ENCODE measurements at places on chromosomes 5 and 9. TPM values are rescaled to one million over a fixed set of nuclear protein-coding genes. Genes with fewer than 3 reads are reported as not detected.
A peak's percentile ranks its signal among the peaks of the same experiment; 100 is the strongest.

GRCh38 chr5:115246361-115246991, 16.2 kb downstream of the PGGT1B start:
- DNase-seq, result no peak

DNA sequence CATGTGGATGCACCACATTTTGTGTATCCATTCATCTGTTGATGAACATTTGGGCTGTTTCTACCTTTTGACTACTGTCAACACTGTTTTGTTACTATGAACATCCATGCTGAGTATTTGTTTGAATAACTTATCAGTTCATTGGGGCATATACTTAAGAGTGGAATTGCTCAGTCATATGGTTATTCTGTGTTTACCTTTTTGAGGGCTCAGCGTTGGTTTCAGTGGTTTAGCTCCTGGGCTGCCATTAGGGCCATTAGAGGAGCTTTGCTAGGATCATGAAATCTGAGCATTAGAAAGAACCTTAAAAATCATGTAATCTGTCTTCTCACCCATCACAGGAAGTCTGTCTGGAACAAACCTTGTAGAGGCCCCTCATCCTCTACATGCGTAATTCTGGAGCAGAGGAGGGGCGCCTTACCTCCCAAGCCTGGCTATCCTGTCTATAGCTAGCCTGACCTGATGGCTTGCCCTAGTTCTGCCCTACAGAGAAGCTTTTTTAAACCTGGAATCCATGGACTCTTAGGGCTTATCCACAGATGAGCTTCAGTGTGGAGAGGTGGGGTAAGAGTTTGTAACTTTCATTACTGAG, 92.9 kb downstream of the PDZD2 start:
- DNase-seq, result no peak

DNA sequence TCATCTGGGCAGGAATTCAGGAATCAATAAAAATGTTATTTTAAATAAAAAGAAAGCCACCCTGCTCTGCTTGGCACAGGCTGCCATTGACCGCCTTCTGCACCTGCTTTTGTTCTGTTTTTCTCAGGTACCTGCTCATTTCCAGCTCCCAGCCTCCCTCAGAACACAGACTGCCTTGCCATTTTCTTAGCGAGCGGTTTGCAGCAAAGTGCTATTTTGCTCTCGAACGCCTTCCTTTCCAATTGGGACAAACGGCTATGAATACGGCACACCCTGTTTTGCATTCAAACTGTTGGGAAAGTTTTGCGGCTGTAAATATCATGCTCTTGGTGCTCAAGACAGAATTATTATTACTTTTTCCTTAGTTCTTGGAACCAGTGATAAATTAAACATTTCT, 25.1 kb upstream of the FCN1 start:
- no peak for DNase-seq

DNA sequence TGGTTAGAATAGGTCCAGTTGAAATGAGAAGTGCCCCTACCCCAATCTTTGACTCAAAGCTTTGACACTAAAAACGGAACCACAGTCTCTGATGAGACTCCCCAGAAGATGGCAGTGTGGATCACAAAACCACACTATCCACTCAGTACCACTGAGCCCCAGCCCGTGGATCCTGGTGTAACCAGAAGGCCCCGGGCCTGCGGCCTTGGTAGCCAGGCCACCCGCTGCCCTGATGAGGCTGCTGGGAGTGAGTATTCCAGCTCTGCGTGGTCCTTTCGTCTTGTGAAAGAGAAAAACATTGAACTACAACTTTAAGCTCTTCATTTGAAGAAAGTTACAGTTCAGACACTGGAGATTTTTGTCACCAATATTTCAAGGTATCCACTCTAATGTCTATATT, 42.2 kb upstream of the FBP1 start:
- DNase-seq, result peak; percentile 84

Gene ANKRD18B
- not detected for total RNA-seq

Gene SLC25A48
- not detected for total RNA-seq

DNA sequence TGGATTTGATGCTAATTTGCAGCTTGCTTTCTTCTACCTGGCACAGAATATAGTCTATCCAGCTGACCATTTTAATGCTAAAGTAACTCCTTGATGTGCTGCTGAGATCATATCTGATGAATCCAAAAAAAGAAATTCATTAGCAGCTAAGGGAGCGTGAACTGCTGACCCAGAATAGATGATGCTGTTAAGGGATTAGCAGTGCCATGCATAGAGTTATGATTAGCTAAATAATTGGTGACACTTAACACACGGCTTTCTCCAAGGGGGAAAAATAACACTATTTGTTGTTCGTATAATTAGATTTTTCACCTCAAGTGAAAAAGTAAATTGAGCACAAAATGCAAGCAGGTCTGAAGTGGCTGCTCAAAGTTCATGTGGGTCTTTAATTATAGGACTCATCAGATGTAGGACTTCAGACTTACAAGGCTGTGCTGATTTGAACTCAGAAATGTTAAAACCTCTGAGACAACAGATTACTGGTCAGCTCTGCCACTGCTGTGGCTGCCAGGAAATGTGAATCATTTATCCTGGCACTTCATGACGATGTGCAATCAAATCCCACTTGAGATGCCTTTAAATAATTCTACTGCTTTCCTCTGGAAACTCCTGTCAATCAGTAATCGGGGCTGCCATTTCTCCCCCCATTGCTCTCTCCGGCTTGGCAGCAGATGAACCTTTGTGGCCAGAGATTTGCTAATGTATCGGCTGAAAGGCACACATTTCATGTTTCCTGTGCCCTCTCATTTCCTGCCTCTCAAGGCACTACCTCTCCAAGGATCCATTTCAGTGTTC, 291.6 kb upstream of the C9orf72 start:
- DNase-seq, result peak; percentile 14

GRCh38 chr9:110785166-110785565, 116.6 kb downstream of the MUSK start:
- DNase-seq, result no peak

Gene PGGT1B
- total RNA-seq, result 23.0 TPM

Gene UBAP2
- total RNA-seq, result 21.7 TPM

- DNase-seq, result no peak
Observed at GRCh38 chr5:113950186-113950585, 411.7 kb upstream of the KCNN2 start.

DNA sequence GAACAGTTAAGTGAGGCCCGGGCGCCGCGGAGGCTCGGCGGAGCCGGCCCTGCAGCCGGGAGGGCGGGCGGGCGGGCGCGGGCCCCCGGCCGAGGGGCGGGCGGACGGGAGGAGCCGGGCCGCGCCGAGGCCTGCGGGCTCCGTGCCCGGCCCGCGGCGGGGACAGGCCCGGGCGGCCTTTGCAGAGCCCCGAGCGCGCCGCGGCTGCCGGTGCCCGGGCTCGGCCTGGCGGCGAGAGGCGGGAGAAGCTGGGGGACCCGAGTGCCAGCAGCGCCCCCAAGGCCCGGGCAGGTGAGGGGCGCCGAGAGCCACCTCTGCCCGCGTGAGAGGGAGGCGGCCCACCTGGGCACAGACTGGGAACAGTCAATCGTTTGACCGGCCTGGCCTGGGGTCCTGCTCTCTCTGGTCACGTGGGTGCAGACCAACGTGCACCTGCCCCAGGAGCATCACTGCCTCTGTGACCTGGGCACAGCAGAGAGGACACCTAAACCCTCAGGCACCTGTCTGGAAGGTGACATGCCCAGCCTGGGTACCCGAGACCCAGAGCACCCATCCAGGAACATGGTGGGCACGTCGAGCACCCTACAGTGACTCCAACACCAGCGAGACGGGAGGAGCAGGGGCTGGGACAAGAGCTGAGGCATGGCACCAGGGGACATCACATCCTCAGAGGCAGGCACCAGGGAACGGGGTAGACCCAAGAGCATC, 531 bp downstream of the MVB12B start:
- no peak for DNase-seq

DNA sequence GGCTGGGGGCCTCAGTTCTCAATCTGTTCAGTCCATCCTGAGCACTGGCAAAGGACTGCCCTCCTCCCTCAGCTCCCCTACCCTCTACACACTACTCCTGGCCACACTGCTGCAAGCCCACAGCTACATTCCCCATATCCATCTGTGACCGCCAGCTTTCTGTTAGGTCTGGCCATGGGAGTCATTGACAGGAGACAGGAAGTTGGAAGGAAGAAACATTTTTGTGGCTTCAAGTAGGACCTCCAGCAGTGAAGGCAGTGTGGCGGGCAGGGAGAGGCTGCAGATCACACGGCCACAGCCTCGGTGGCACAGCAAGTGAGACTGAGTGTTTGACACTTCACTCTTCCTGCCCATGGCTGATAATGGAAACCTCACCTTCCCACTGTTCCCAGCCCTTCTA, 55.9 kb downstream of the SECISBP2 start:
- no peak for DNase-seq

DNA sequence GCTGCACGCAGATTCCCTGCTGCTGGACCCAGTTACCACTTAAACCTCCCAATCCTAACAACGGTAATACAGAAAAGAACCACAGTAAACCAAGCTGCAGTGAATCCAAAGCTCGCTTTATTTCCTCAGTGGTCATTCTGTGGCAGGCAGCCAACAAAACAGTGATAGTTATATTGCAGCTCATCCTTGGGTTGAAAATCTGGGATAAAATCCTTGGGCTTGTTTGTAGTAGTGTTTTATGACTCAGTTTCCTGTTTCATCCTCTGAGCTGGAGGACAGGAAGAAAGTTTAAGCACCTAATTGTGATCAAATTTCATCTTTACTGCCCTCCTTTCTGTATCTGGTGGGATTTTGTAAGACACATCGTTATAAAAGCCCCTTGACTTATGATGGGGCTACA, 31.4 kb downstream of the HMGCR start:
- DNase-seq, result no peak

- DNase-seq, result no peak
Observed at GRCh38 chr5:7615566-7616061, 219.7 kb downstream of the ADCY2 start.

DNA sequence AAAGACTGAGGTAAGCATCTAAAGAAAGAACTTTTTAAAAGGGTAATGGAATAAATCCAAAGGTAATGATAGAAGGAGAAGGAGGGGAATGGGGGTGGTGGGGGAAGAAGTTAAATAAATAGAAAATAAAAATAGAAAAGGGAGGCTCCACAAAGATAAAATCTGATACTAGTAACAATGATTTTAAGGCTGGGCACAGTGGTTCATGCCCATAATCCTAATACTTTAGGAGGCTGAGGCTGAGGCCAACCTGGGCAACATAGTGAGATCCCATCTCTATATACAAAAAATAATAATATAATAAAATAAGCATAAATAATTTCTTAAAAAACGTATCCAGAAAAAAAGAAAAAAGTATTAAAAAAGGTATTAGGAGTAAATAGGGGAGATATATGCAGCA, 89.3 kb downstream of the FNBP1 start:
- no peak for DNase-seq

Gene PROB1
- 21.7 TPM for total RNA-seq

DNA sequence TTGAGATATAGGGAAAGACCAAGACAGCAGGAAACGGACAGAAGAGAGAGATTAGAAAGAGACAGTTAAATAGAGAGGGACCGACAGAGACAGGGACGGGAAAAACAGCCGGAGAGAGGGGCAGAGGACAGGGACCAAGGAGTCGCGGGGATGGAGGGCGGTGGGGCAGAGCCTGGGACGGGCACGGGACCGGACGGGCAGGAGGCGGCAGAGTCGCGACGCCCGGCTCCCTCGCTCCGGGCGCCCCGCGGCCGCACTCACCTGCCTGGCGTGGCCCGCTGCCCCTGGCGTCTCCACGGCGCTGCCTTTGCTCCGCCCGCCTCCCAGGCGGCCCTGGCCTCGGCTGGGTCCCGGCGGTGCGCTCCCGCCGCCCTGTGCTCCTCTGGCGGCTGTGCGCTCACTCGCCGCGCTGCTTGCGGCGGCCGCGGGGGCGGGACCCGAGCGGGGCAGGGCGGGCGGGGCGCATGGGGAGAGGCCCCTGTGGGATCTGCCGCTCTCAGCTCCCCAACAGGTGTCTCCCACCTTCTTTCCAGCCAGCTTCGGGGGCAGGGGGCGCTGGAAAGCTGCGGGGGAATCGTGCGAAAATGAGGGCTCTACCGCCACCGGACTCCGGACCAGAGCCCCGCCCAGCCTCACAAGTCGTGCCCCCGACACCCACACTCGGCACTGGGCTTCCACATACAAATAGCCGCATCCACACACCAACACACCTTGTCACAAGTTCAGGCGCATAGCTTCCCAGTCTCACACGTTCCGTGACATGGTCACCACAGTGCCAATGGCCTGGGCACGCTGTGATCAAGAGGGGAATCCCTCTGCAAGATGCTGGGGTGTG, at the start of gene ARID3C:
TSS of gene ARID3C (minus strand) at position 411 of the 835 bp plus-strand sequence. CDS start 1,052 bp downstream, outside the sequence.
- peak; percentile 31 for DNase-seq

Gene ZNF300
- 1.2 TPM for total RNA-seq

- DNase-seq, result no peak
Observed at GRCh38 chr5:23977365-23977764, 470.0 kb downstream of the PRDM9 start.

- DNase-seq, result no peak
Observed at GRCh38 chr5:16921211-16921610, 14.9 kb downstream of the MYO10 start.

GRCh38 chr9:123637606-123637944, 281.6 kb downstream of the CRB2 start:
- no peak for DNase-seq

- no peak for DNase-seq
Observed at GRCh38 chr9:135239769-135240141, 152.3 kb downstream of the OLFM1 start.

GRCh38 chr5:16557477-16557876, 59.3 kb downstream of the RETREG1 start:
- no peak for DNase-seq

- DNase-seq, result no peak
Observed at GRCh38 chr5:86554638-86555037, 63.1 kb upstream of the COX7C start.

DNA sequence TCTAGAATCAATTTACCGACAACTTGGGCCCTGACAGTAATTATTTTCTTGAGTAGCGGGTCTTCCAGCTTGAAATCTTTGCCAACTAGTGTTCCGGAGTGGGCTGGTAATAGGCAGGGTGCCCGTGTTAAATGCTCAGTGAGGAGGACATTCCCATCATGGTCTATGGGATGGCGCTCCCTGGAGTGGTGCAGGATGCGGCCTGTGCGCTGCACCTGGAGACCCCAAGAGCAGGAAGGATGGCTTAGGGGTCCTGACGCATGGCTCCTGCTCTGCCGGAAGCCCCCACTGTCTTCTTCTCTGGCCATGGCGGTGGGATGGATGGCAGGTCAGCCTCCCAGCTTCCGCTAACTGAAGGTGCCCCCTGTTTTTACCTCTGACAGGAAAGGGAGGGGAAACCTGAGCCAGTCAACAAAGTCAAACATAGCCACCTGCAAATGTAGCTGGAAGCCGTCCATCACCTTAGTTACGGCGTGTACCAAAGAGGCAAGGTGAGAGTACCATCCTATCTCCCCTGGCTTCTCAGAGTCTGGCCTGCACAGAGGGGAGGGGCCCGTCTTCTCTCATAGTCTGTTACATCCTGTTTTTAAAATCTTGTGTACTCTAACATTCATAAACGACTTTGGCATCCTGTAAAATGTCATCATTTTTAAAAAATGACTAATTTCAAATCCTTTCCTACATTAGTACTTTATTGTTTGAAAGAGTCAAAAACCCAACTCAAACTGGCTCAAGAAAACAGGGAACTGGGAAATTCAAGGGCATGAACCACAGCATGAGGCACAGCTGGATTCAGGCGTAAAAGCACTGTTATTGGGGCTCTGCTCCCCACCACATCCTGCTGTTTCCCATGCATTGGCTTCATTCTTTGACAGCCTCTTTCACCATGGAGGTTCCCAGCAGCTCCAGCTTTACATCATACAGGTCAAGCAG, 28.5 kb upstream of the UNC5A start:
- no peak for DNase-seq

Gene CMBL
- 39.5 TPM for total RNA-seq

Gene PLAC8L1
- not detected for total RNA-seq

Gene CTXN3
- total RNA-seq, result not detected

- DNase-seq, result no peak
Observed at GRCh38 chr5:142982821-142983200, 212.6 kb downstream of the ARHGAP26 start.

Gene DAPK1
- total RNA-seq, result 21.7 TPM

GRCh38 chr9:115883467-115884329, 269.9 kb upstream of the PAPPA start:
- DNase-seq, result no peak

All from left cardiac atrium (tissue), 4 donors.